ENCODE measurements at places on chromosomes 11 and 22. TPM values are rescaled to one million over a fixed set of nuclear protein-coding genes. Genes with fewer than 3 reads are reported as not detected.

MAP6 gene
- 4.8 TPM for total RNA-seq

TMEM151A gene
- 0.19 TPM for total RNA-seq

OR8D4 gene
- total RNA-seq, result not detected

CSF2RB gene
- 13.3 TPM for total RNA-seq

BTBD18 gene
- total RNA-seq, result not detected

LYVE1 gene
- 352 TPM for total RNA-seq

DNA sequence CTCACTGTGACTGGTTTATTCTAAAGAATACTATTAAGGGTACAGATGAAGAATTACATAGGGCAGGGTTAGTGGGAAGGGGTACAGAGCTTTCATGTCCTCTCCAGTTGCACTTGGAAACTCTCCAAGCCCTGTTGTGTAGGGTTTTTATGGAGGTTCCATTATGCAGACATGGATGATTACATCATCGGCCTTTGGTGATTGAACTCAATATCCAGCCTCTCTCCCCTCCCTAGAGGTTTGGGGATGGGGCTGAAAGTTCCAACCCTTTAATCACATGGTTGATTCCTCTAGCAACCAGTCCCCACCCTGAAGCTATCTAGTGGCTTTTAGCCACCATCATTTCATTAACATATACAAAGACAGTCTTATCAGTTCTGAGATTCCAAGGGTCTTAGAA lies 472.6 kb downstream of the BUD13 start:
- DNase-seq, result no peak

DNA sequence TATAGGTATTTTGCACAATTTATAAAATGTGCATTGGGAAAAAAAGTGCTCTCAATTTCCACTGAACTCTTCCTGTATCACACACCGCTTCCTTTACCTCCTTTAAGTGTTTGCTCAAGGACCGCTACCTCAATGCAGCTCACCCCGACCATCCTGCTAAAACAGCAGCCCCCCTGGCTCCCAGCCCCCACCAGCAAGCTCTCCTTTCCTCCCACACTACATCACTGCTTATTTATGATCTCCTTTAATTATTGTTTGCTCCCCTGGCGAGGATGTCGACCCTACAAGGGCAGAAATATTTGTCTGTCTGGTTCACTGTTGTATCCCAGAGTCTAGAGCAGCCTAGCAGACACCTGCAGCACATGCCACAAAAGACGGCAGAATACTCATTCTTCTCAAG lies 10.0 kb downstream of the SHANK2 start:
- peak; percentile 73 for DNase-seq

GRCh38 chr11:86592659-86593451 lies 79.6 kb downstream of the ME3 start:
- no peak for DNase-seq

DNA sequence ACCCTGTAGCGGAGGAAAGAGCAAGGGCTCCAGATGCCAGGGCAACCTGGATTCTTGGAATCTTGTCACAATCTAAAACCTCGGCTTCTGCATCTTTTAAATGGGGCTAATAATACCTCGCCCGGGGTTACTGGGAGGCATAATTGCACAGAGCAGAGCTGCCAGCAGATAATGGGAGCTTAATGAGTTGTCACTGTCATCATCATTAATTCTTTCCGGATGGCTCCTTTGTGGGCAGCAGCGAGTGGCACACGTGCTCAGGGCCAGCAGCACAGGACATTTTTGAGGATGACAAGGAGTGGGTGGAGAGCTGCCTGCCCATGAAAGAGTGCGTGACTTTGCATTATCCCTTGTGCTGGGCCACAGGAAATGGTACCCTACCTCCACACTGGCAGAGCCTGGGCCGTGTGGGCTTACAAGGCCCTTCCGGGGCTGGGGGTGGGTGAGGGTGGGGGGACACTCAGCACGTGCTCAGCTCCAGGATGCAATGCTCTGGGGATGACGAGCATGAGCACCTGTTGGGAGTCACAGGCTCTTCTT lies 5.7 kb downstream of the PDGFB start:
- no peak for DNase-seq

DNA sequence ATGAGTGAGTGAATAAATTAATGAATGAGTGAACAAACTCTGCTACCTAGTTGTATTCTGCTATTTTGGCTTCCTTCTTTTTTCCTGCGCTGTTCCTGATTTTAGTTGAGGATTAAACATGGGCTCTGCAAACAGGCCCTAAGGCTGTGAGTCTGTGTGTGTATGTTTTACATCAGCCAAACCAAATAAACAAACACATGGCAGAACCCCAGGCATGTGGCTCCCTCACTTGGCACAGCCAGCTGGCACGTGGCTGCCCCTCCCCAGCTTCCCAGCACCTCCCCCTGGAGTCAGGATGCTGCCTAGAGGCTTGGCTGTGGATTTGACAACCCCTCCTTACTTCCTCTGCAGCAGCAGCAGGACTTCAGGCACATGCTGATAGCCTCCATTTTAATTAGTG lies 593.2 kb downstream of the INSC start:
- DNase-seq, result no peak

GRCh38 chr11:32353884-32354283 lies 81.5 kb downstream of the WT1 start:
- DNase-seq, result no peak

DNA sequence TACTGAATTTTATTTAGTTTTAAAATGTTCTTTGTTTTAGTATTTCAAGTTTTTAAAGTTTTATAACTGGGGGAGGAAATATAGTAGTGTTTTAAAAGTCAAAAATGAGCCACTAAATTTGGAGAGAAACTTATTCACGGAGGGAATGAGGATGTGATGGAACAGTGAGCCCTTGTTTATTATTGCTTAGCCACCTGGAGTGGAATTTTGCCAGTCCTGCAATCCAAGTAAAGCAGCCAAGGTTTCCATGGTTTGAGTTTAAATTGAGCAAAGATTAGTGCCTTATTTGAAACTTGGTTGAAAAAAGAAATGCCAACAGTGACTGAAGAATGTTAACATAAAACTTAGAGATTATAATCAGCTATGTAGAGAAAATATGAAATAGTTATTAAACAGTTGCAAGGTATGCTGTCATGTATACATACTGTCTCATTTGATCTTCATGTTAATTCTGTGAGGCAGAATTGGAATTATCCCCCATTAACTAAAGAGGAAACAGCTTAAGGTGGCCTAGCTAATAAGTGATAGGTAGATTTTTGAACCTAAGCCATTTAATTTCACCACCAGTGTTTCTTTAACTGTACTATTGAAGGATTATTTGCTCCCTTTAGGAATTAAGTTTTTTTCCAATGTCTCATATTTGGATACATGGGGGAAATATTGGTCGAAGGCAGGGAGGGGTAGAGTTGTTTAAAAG lies 36.4 kb downstream of the SWAP70 start:
- DNase-seq, result no peak

DNA sequence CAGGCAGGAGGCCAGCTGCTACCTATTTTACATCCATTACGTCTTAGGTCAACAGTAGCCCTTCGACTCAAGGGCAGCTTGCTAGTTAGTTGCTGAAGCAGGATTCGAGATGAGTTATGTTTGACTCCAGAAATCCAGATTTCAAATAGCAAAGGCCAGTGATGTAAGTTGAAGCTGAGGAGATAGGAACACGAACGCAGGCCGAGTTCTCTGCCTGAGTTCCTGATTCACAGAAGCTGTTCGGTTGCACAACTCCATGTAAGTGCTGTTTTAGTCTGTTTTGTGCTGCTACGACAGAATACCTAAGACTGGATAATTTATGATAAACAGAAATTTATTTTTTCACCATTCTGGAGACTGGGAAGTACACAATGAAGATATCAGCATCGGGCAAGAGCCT lies 111.2 kb downstream of the SLC1A2 start:
- no peak for DNase-seq

DNA sequence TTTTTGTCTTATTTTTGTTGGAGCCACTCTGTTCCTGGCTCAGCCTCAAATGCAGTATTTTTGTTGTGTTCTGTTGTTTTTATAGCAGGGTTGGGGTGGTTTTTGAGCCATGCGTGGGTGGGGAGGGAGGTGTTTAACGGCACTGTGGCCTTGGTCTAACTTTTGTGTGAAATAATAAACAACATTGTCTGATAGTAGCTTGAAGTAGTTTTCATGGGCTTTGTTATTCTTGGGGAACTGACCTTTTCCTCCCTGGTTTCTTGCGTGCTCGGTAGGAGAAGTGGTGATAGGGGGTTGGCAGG lies 6.0 kb upstream of the MCM5 start:
- DNase-seq, result no peak

- DNase-seq, result no peak
Observed at GRCh38 chr11:119055901-119056300, 1.1 kb downstream of the HYOU1 start.

GRCh38 chr11:43908191-43908590 lies 27.6 kb downstream of the ALKBH3 start:
- no peak for DNase-seq

DNA sequence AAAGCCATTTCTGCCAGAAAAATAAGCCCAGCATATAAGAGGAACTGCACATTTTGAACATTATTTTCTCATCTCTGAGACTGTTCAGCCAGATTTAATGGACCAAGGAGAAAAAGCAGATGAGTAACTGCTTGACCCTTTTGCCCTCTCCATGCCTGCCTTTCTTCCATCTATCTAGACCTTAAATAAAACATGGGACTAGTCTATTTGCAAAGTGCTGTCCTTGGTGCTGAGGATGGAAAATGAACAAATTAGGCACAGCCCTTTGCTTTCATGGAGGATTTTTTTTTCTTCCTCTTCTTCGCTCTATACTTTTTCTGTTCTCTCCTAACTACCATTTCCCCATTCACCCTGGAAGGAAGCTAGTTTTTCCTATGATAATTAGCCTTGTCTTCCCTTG lies 361.3 kb downstream of the GRM5 start:
- DNase-seq, result no peak

- DNase-seq, result no peak
Observed at GRCh38 chr22:22195265-22196017, 49.1 kb upstream of the VPREB1 start.

DNA sequence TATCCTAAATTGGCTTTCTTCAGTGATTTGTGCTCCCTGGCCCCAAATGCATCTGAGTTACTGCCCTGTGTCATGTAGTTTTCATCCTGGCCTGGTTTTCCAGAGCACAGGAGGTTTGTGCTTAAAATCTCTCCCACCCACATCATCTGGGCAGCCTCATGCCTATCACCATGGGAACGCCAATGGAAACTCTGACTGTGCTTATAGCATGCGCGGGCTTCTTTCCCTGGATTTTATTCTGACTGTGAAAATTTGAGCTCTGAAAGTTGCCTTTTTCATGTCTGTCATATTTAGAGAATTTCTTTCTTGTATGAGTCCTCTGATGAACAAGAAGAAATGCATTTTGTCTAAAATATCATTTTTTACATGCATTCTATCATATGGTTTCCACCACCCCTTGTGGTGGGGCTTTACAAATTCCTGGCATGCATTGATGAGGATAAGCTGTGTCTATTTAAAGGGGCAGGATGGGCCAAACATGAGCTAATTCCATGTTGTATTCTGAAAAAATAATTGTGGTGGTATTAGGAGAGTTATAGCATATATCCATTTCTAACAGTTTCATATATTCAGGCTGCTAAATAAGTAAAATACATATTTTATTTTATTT lies 55.1 kb downstream of the IRAG1 start:
- no peak for DNase-seq

GRCh38 chr11:69358398-69359020 lies 64.6 kb downstream of the MYEOV start:
- DNase-seq, result peak; percentile 75

GRCh38 chr22:48234011-48234410 lies 1471.6 kb downstream of the TBC1D22A start:
- no peak for DNase-seq

DNA sequence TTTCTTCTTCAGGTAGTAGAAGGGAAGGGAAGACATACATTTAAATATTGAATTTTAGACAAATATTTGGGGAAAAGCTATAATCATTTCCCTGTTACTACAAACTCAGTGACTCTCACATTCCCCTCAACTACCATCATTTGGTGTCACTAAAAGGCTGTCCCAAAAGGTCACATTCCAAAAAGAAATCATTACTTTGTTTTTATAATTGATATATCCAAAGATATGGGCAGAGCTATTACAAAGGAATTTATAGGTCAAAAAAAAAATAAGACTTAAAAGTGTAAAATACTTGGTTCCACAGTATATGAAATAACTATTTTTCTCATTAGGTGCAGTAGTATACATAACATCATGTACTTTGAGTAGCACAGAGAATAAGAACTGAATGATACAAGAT lies 751.4 kb downstream of the KCNA4 start:
- no peak for DNase-seq

DNA sequence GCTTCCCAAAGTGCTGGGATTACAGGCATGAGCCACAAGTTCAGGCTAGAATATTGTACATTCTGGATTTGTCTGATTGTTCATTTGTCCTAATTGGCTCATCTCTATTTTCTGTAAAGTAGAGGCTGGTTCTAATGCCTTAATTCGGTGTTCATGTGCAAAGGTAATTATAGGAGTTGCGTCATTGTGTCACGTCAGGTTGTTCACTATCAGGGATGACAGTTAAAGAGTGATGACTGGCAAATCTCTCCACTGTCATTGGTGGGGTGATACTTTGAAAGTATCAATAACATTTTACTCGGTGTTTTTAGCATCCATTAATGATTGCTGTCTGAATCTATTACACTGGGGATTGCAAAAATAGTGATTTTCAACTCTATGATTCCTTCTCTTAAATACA lies 103.5 kb downstream of the HIPK3 start:
- DNase-seq, result no peak

- peak; percentile 16 for DNase-seq
Observed at GRCh38 chr11:12103411-12104225, 6.8 kb upstream of the MICAL2 start.

GRCh38 chr11:86990515-86990914 lies 35.3 kb upstream of the FZD4 start:
- no peak for DNase-seq

GRCh38 chr11:77175869-77176539 lies 48.0 kb downstream of the MYO7A start:
- no peak for DNase-seq

GRCh38 chr11:7021318-7021717 lies 1.0 kb downstream of the NLRP14 start:
- DNase-seq, result no peak

DNA sequence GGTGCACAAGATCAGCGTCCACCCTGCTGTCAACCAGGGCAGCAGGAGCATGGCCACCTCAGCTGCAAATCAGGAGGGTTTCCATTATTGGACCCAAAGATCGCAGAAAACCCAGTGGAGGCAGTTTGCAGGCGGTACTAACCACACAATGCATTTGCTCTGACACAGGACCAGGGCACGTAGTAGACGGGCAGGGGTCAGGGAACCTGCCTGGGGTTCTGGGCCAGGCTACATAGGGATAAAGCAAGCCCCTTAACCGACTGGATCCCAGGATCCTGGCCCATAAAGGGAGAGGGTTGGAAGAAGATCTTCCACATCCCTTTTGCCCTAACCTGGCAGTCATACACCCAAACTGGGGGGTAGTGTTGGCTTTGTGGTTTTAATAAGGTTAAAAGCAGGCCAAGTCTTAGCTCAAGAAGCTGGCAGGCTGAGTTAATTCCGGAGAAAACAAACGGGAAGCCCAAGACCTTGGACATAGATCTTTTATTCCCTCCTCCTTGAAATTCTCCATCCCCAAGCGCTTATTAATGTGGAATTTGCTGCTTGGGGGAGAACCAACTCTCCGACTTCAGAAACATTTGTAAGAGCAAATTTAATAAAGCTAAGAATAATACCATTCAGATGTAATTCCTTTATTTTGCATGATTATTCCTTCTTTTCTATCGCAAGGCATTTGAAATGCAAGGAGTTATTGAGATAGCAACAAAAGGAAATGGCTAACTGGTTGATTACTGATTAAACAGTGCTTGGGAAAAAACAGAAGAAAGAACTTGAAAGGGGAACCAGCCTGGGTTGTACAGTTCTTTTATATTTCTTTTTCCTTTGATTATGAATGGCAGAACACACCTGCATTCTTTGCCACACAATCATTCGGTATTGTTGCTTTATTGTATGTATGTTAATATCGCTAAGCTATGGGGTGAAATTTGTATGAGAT lies 6.3 kb upstream of the ARHGAP8 start:
- DNase-seq, result no peak

Measured in mesenteric fat pad (tissue), 1 donor.